Left renal cortex interstitium (tissue), 4 donors: ENCODE measurements at places on chromosomes 2 and 18. TPM values are rescaled to one million over a fixed set of nuclear protein-coding genes. Genes with fewer than 3 reads are reported as not detected.

The CXCR4 gene
- 51.9 TPM for polyA plus RNA-seq

The BMP10 gene
- not detected for polyA plus RNA-seq

The C2orf66 gene
- polyA plus RNA-seq = 0.35 TPM

DNA sequence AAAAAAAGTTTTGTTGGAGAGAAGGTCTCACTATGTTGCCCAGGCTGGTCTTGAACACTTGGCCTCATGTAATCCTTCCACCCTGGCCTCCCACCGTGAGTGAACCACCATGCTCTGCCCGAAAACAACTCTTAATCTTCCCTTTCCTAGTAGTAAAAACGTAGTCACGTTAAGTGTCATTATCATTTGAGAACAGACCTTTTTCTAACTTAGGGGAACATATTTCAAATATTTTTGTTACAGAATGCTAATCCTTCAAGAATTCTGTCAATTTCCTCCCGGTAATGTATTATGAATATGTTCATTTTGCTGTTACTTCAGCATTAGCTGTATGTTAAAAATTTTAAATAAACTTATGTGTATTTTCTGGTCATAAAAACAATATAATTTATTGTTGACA, 49.7 kb downstream of the MTA3 start:
- DNase-seq = no peak

DNA sequence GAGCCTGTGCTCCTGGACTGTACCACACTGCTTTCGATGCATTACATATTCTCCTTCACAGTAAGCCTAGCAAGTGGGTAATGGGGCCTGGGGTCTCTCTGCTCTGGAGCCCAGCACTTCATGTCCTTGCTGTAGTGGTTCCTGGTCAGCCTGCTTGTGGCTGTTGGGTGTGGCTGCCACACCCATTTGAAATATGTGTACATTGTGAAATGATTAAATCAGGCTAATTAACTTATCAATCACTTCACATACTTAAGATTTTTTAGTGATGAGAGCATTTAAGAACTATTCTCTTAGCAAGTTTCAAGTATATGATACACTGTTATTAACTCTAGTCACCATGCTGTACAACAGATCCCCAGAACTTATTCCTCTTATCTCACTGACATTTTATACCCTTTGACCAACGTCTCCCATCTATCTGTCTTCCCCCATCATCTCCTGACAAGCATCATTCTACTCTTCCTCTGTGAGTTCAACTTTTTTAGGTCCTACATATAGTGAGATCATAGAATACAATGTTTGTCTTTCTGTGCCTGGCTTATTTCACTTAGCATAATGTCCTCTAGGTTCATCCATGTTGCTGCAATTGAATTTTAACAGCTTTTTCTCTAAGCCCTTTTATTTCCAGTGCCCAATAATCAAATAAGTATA, 92.1 kb downstream of the LYPD6 start:
- no peak for DNase-seq

DNA sequence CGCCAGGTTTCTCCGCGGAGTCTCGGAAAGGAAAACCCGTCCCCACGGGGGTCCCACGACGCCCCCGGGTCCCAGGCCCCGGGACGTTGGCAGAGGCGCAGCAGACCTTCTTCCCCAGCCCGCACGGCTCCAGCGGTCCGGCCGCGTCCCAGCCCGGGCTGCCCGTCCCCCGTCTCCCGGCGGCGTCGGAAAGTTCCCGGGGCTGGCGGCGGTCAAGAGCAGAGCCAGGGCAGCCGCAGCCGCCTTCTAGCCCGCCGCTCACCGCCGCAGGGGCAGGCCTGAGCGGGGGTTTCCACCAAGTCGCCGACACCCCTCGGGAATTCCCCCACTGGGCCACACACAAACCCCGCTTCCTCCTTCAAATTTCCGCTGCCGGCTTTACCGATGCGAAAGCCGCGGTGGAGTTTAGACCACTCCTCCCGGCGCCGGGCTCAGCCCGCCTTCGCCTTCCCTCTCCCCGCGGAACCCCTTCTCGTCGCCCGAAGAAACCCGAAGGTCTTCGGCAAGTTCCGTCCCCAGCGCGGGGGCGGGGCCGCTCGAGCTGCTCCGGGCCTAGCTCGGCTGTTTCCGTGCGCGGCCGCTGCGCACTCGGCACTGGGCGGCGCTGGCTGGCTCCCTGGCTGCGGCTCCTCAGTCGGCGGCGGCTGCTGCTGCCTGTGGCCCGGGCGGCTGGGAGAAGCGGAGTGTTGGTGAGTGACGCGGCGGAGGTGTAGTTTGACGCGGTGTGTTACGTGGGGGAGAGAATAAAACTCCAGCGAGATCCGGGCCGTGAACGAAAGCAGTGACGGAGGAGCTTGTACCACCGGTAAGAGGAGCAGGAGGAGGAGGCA, at the start of gene CREB1:
Gene CREB1 (plus strand): TSS at position 633 of the 830 bp plus-strand sequence. CDS start 25,674 bp downstream, outside the sequence.
- DNase-seq = peak; percentile 89

GRCh38 chr2:84493514-84493913, 22.8 kb upstream of the DNAH6 start:
- DNase-seq = no peak

DNA sequence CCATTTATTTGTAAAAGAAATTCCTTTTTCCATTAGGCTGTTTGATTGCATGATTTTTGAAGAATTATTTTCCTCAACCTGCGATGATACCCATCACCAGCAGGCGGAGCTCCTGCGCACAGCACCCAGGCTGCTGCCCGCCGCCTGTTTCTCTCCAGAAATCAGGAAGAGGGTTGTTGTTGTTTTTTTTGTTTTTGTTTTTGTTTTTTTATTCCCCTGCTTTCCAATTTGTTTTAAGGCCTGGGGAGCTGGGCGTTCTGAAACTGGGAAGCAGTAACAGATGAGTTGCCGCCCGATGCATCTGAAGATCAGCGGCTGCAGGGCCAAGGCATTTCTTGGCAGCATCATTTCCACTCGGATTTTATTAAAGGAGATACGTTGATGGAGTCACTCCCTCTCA, 132.1 kb downstream of the MBP start:
- no peak for DNase-seq

- peak; percentile 74 for DNase-seq
Observed at GRCh38 chr2:28716265-28716865, 35.3 kb upstream of the PPP1CB start.

- no peak for DNase-seq
Observed at GRCh38 chr2:238462782-238463396, 36.2 kb downstream of the ASB1 start.

DNA sequence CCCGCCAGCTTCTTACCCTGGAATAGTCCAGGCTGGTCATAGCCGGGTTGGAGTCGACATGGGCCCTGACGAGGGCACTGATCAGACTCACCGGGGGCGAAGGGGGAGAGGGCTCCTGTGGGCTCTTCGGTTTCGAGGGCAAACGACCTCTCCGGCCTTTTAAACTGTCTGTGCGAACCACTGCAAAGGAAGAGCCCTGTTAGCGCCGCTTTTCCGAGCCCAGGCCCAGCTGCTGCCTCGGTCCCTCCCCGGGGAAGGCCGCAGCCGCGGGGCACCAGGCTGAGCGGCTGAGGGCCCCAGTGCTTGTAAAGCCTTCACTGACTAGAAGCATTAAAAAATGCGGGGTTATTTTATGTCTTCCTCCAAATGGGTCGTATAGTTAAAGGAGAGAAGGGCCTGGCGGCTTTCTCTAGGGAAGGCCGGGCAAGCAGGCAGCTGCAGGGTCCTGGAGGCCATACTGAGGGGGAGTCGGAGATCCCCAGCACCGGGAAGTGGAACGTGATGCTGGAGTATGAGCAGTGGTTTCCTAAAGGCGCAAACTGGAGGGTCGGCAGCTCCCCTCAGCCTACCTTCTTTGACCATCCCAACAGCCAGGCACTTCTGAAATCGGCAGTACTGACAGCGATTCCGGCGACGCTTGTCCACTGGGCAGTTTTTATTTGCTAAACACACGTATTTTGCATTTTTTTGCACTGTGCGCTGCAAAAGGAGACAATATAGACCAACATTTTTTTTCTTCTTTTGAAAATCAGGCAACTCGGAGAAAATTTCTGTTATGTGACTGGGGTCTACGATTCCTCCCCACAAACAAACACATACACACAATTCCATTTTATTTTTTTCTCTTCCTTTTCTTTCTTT, 4.5 kb downstream of the NR4A2 start:
- DNase-seq = no peak

DNA sequence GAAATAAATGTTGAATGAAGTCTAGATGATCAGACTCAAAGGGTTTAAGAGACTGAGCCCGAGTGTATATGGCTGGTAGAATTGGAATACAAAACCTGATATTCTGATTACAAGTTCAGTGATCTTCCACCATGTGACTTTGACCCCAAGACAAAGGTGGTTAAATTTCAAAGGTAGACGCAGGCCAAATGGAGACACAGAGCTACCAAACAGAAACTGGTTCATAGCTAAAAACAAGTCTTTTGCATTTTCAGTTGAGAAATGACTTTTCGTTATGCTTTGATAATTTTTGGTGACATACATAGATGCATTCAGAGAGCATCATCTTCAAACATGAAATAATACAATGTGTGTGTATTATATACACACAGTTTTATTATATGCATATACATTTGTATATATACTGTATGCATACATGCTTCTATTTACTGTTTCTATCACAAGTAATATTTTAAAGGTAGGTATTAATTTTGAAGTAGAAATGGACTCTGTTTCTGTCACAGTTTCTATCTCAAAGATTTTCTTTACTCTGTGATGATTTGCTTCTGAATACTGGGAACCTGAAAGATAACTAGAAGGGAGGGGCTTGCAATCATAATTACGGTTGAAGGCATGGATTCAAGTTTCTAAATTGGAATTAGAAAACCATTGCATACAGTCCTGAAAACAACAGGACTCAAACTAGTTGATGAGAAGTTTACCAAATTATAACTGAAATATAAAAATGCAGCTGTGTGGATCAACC, 142.3 kb downstream of the ABCA12 start:
- DNase-seq = no peak

GRCh38 chr2:8267048-8267447, 414.8 kb upstream of the ID2 start:
- DNase-seq = no peak

- no peak for DNase-seq
Observed at GRCh38 chr2:207285473-207285815, 119.7 kb upstream of the KLF7 start.

DNA sequence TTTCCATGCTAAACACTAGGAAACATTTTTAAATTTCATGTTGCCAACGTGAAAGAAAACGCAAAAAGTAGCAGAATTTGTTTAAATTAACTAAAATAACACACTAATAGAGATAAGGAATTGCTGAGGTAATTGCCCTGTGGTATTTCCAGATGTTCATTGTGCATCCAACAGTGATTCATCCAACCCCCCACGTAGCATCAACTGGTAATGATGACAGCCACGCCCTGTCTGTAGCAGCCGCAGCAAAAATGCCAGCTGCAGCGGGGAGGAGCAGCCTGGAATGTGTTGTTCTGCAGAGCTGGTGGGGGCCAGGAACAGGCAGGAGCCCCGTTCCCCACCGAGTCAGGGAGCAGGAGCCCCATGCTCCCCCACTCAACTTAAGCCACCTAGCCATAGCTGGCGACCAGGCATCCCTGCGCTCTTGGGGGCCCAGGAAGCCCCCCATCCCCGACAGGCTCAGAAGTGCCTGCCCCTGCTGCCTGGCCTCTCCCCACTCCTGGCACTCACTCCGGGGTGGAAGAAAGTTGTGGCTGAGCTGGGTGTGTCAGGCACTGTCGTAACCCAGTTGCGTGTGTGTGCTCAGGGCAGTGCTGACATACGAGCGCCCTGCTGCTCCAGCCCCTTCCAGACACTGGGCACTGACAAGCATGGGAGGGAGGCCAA, 695.1 kb upstream of the ACVR2A start:
- DNase-seq = no peak

- DNase-seq = no peak
Observed at GRCh38 chr2:6069381-6069780, 377.2 kb downstream of the SOX11 start.

- no peak for DNase-seq
Observed at GRCh38 chr2:188551671-188552070, 260.0 kb downstream of the GULP1 start.

GRCh38 chr2:47008381-47009252, 93.0 kb upstream of the MCFD2 start:
- peak; percentile 71 for DNase-seq

GRCh38 chr2:136131961-136132824, 14.2 kb upstream of the CXCR4 start:
- DNase-seq = no peak

DNA sequence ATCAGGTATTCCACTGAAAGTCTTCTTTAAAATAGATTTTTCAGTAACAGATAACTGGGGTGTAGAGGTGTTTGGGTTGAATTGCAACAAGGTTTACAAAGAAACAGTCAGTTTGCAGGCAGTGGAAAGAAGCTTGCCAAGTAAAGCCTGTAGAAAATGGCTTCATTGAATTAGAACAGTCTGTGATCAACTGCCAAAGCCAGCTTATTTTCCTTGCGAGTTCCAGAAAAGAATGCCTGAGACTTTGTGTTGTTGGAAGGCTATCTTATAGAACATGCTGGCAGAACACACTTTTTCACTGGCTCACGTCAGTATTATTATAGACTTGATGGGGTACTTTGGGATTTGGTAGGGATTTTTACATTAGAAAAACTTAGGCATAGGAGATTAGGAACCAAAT, 601.0 kb downstream of the XIRP2 start:
- no peak for DNase-seq

GRCh38 chr18:59249199-59249774, 24.0 kb downstream of the RAX start:
- DNase-seq = peak; percentile 52

GRCh38 chr18:22545066-22545760, 127.5 kb upstream of the CTAGE1 start:
- DNase-seq = no peak

DNA sequence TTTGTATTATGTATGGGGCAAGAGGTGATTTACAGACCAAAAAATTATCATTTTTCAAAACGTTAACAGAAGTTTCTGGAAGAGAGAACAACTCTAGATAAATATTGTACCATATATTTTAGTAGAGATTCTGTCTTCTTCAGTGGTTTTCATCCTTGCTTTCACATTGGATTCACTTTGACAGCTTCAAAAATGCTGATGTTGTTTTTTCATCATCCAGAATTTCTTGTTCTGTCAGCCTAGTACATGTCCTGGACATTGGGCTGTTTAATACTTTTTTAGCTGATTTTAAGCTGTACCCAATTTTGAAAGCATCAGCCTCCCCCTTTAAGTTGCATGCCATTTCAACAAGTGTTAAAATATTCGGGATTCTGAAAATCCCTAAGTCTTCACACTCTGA, 711.3 kb upstream of the LRATD1 start:
- DNase-seq = no peak

- DNase-seq = no peak
Observed at GRCh38 chr2:219569041-219569440, 2.3 kb downstream of the OBSL1 start.

DNA sequence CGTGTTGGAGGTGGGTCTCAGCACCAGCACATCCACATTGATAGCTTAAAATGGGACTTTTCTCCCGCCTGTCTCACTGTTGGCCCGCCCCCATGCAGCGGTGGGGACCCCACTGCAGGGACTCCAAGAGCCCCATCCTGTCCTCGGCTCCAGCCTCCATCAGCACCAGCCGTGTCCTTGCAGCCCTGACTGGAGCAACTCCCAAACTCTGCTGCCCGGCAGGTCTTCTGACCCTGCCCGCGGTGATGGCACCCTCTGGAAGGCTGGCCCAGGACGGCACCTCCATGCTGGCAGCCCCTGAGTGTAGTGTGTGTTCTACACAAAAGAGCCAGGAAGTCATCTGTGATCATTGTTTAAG, 41.6 kb upstream of the KCNG2 start:
- no peak for DNase-seq

- no peak for DNase-seq
Observed at GRCh38 chr2:33122726-33123125, 176.0 kb downstream of the LTBP1 start.
